ENCODE measurements at places on chromosomes 2 and 18. TPM values are rescaled to one million over a fixed set of nuclear protein-coding genes. Genes with fewer than 3 reads are reported as not detected.

The C1GALT1C1L gene
- polyA plus RNA-seq: 0.28 TPM

The CERS6 gene
- polyA plus RNA-seq: 19.5 TPM

The SLC40A1 gene
- 0.18 TPM for polyA plus RNA-seq

The SIX3 gene
- polyA plus RNA-seq: not detected

The DCDC2C gene
- polyA plus RNA-seq: not detected

The ZNF519 gene
- 0.91 TPM for polyA plus RNA-seq

The NYAP2 gene
- not detected for polyA plus RNA-seq

The REEP1 gene
- polyA plus RNA-seq: 0.72 TPM

The SETBP1 gene
- polyA plus RNA-seq: 3.3 TPM

The SERPINB3 gene
- 3.8 TPM for polyA plus RNA-seq

The D2HGDH gene
- 5.8 TPM for polyA plus RNA-seq

The REG1B gene
- not detected for polyA plus RNA-seq

The GALNT5 gene
- polyA plus RNA-seq: 8.3 TPM

The DNAH7 gene
- polyA plus RNA-seq: 0.28 TPM

The CYBRD1 gene
- 72.7 TPM for polyA plus RNA-seq

The MARCHF7 gene
- 52.9 TPM for polyA plus RNA-seq

The UGT1A3 gene
- 1.8 TPM for polyA plus RNA-seq

The CYB5A gene
- 42.6 TPM for polyA plus RNA-seq

The TMEM178A gene
- 0.07 TPM for polyA plus RNA-seq

The TPO gene
- 0.04 TPM for polyA plus RNA-seq

The DNAJC5G gene
- polyA plus RNA-seq: not detected

The FIGN gene
- polyA plus RNA-seq: 2.9 TPM

The GREB1 gene
- polyA plus RNA-seq: 0.13 TPM

The SAG gene
- polyA plus RNA-seq: not detected

The NEURL3 gene
- polyA plus RNA-seq: 0.06 TPM

The NAT8 gene
- not detected for polyA plus RNA-seq

All from keratinocyte (primary cell).